K562 (cell line): ENCODE measurements at places on chromosomes 1 and 21.

DNA sequence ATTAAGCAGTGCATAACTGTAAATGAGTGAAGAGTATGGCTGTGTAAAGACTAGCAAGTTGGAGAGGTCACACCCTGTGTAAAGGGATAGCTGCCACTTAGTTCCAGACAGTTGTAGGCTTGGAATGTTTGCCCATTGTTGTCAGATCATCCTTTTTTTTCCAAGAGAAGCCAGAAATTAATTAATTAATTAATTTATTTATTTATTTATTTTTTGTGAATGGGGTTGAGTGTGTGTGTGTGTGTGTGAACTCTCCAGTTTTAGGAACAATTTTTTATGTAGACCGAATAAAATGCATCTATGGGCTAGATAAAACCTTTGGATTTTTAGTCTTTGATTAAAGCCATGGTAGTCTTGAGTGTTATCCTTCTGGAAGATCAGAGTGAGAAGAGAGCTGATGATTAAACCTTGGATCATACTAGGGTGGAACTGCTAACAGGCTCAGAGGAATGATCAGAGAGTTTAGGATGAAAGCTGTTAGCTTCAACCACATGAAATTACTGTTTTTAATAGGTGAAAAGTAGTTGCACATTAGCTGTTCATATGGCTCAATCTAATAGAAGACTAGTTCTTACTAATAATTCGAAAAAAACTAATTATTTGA is 58.4 kb downstream of the OSBPL9 start:
- no peak for DNase-seq

DNA sequence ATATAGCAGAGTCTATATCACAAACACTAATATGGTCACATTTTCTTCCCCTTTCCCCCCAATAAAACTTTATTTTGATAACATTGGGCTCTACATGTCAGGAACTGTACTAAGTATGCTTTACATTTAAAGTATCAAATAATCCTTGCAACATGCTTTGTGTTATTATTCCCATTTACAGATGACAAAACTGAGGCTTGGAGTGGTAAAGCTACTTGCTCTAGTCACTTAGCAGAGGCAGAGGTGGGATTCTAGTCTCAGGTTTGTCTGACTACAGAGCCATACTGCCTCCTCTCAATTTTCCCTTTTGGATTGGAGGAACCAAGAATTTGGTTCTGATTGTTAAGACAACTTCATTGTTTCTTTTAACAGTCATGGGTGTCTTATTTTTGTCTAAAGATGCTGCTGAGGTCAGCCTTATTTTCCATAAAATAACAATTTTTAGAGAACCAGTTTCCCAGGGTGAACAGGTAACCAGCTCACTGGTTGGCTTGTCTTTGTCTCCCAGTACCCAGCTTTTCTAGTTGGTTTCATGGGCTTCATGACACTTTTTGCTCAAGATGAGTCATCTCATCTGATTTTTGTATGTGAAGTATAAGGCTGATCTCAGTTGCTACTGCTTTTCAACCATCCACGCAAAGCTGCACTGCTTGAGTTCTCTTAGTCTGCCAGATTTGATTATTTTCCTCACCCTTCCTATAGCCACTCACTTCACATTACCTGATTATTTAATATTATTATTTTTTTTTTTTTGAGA is 81.0 kb upstream of the ARID1A start:
- peak; percentile 23 for DNase-seq

- no peak for DNase-seq
Observed at GRCh38 chr1:3274972-3275371, 179.5 kb upstream of the ARHGEF16 start.

DNA sequence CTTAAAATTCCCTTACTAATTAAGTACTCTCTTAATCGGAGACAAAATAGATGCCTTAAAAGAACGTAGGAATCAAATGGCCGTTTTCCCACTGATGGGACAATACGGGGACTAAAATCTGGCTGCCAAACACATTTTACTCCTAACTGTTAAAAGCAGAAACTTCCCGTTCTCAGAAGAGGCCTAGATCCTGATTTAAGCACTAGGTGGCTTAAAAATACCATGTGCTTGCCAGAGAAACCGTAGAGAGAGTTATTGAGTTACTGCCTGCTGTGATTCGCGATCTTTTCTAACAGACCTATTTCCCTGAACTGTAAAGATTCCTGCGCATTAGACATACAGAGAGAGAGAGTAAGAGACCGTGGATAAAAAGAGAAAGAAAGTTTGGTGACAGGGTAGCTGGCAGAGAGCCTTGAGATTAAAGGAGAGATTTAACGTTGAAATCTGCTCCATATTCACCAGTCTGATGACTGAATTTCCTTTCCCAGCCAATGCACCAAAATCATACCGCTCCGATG is 54.4 kb upstream of the STUM start:
- DNase-seq, result no peak

DNA sequence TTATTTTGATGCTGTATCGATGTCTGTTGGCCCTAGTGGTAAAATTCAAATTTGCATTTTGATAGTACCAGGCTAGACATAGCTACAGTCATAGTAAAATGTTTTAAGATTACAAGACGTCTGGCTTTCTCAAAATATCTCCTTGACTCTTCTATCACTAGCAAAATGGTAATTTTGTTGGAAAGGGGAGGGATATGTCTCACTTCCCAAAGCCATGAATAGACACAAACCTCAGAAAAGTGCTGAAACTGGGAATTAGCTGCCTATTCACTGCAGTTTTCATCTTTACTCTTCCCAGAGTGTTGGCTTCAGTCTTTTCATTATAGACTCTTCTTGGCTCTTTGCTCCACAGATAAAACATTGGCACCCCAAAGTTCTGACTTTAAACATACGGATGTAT is 1009.9 kb downstream of the ADGRL2 start:
- no peak for DNase-seq

GRCh38 chr1:200666309-200666708 is 3.4 kb downstream of the DDX59 start:
- DNase-seq, result no peak

DNA sequence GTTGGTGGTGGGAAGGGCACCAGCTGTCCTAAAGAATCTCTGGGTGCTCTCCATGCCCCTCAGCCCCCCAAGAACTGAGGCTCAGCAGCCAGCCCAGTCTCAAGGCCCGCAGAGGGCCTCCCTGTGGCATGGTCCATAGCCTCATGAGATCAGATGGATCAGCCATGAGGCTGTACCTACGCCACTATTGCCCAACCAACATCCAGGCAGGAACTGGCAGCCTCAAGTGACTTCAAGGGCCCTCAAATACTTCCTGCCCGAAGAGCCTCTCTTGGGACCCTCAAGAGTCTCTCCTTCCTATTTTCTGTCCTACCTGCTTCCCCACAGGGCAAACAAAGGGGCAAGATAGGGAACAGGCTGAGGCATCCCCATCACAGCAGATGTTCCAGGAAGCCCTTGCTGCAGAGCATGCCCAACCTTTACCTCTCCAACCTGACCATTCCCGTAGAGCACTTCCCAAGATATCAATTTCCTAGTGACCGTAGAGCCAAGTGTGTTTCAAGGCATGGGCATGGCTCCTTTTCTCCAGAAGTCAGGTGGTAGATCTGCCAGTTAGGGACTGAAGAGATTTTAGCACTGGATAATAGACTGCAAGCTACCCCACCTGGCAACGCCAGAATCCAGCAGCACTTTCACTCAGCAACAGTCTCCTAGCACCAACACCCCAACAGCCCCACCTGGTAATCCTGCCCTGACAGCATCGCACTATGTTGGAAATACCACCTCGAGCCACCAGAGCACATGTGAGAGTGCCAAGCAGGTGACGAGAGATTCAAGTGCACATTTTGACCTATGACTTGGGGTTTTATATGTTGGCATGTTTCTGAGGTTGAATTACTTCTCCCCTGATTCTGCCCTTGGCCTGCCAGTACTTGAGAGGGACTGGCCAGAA is 13.7 kb upstream of the MFSD2A start:
- DNase-seq, result no peak

DNA sequence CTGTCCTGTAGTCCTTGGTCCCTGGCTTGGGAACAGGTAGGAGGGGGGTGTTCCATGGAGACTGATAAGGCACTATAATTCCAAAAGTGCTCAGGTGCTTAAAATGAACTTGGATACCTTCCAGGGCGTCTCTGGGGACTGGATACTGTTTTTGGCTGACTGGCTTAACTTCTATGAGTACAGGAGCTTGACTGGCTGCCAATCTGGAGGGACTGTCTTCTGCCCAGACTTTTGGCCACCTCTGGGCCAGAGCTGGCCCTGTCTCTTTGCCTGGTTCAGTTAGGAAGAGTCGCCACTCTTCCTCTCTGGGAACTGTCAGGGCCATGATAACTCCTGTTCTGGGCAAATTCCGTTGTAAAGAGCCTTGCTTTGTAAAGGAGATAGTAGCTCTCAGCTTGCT is 407.0 kb downstream of the TGFB2 start:
- no peak for DNase-seq

GRCh38 chr1:35223084-35223630 is 30.2 kb upstream of the SFPQ start:
- DNase-seq, result no peak

- no peak for DNase-seq
Observed at GRCh38 chr1:3531928-3532327, 77.5 kb downstream of the ARHGEF16 start.

GRCh38 chr21:45669382-45669781 is 25.9 kb downstream of the PCBP3 start:
- no peak for DNase-seq

- DNase-seq, result no peak
Observed at GRCh38 chr1:13730751-13731482, 30.9 kb downstream of the PRDM2 start.

GRCh38 chr1:43901196-43901961 is 32.2 kb upstream of the ARTN start:
- DNase-seq, result peak; percentile 49

GRCh38 chr1:2429780-2430591 is 17.6 kb upstream of the PEX10 start:
- DNase-seq, result peak; percentile 61

DNA sequence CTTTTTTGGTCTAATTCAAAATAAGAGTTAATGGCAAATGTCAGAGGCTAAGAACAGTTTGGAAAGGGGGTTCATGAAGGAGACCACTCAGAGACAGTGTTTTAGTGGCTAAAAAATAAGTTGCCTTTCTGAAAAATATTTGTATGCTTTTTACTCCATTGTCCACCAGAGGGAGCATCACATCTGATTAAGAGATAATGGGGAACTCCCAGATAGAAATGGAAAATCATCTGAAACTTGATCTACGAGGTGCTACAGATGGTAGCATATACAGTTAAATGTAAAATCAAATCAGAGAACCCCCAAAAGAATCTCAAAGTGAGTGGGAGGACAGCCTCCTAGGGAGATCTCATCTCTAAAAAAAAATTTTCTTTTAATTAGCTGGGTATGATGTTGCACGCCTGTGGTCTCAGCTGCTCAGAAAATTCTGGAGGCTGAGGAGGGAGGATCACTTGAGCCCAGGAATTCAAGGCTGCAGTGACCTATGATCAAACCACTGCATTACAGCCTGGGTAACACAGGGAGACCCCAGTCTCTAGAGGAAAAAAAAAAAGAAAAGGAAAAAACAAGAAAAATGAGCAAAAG is 9.7 kb downstream of the SMYD3 start:
- DNase-seq, result peak; percentile 68

DNA sequence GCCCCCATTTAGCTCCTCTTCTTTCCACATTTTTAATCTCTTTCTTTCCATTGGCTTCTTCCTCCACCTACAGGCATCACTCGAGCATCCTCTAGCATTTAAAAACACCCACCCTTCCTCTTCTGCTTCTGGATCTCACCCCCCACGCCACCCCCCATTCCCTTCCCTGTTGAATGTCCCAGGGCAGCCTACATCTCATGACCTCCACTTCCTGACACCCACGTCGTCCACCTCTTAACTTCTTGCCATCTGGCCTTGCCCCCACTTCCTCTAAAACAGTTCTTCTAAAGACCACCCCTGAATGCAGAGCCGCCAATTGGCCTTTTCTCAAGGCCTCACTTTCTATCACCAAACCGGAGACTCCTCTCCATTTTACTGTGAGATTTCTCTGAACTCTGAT is 6.1 kb upstream of the ETNK2 start:
- DNase-seq, result no peak

GRCh38 chr21:45125357-45125756 is 51.0 kb downstream of the ADARB1 start:
- DNase-seq, result no peak

- DNase-seq, result no peak
Observed at GRCh38 chr1:93958032-93958725, 48.9 kb upstream of the GCLM start.

- DNase-seq, result no peak
Observed at GRCh38 chr1:168266644-168267186, 14.0 kb upstream of the TBX19 start.
